ENCODE measurements at places on chromosomes 2 and 18.

DNA sequence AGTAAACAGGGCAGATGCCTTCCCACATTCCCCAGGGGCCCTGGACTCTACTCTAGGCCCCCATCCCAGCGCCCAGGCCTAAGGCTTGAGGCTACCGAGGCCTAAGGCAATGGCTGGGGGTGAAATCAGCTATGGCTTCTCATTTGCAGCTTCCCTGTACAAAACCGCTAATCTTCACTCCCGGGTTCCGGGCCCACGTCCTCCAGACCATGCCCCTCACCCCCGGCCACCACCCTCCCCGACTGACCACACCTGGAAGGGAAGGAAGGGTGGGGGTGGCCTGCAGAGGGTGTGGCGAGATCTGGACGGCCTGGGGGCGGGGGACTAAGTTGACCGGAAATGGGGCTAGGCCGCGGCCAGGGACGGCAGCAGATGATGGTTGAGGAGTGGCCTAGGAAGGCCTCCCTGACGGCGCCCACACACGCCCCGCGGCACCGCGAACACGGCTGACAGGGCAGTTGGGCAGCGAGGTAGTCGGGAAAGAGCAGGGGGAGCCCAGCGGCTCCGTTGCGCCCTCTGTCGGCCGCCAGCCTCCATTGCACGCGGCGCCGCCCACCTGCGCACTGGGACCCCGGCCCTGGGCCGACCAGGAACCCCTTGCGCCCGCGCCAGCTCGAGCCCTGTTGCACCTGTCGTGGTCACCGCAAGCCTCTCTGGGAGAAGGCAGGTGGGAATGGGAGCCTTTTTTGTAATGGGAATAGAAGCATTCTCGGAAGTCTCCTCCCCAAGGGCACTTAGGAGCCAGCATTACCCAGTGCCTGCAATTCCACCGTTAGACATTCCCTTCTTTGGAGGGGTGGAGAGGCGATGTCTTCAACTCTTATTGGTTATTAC is 117.1 kb upstream of the STPG4 start:
- peak; percentile 26 for DNase-seq

GRCh38 chr18:79156327-79156726 is 87.1 kb downstream of the ATP9B start:
- DNase-seq: no peak

- DNase-seq: no peak
These were observed 66.5 kb upstream of the TLK1 start for GRCh38 chr2:171227066-171227782.

DNA sequence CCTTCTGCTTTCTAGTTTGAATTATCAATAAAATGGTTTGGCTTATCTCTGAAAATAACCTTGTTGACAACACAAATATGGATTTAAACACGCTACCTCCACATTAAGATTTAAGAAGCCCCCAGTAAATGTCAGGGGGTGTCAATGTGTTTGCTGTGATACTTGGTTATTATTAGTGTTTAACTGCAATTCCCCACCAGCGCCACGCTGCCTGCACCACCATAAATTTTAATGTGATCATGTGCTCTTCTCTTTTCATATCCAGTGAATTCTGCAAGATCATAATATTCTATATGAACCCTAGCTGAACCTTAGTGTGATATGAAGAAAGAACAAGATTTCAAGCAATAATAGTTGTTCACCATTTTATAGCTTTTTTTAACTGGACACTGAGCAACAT is 330.7 kb downstream of the AGPS start:
- no peak for DNase-seq

DNA sequence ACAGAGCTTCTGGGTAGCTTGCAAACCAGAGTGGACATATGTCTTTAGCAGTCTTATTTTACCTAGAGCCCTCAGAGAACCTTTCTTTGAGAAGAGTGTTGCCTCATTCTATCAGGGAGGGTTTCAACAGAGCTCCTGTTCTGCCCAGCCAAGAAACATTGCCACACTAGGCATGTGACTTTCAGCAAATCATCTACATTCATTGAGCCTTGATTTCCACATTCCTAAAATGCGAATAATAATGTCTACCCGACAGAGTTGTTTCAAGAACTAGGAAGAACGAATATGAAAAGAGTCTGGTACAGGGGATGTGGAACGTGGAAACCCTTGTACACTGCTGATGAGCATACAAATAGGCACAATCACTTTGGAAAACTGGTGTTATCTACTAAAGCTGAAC is 7.8 kb upstream of the PRKAG3 start:
- DNase-seq: no peak

- DNase-seq: no peak
These were observed 458.4 kb downstream of the THSD7B start for GRCh38 chr2:137223722-137224121.

- DNase-seq: peak; percentile 20
These were observed 88.8 kb upstream of the ASB18 start for GRCh38 chr2:236352761-236353593.

DNA sequence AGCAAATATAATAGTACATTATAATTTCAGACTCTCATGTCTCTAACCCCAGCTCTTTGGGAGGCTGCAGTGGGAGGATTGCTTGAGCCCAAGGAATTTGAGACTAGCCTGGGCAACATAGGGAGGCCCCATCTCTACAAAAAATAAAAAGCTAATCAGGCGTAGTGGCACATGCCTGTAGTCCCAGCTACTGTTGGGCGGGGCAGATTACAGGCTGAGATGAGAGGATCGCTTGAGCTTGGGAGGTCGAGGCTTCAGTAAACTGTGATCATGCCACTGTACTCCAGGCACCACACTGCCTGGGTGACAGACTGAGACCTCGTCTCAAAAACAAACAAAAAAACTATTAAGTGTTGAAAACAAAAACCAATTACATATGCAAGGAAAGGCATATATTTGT is 123.0 kb upstream of the MYO3B start:
- DNase-seq: no peak

GRCh38 chr2:225574582-225575138 is 175.2 kb downstream of the NYAP2 start:
- DNase-seq: no peak

- no peak for DNase-seq
These were observed 77.0 kb downstream of the CIB4 start for GRCh38 chr2:26564121-26564644.

- no peak for DNase-seq
These were observed 84.3 kb upstream of the SERTAD2 start for GRCh38 chr2:64738026-64738425.

GRCh38 chr2:53854678-53855077 is 5.1 kb downstream of the GPR75 start:
- no peak for DNase-seq

DNA sequence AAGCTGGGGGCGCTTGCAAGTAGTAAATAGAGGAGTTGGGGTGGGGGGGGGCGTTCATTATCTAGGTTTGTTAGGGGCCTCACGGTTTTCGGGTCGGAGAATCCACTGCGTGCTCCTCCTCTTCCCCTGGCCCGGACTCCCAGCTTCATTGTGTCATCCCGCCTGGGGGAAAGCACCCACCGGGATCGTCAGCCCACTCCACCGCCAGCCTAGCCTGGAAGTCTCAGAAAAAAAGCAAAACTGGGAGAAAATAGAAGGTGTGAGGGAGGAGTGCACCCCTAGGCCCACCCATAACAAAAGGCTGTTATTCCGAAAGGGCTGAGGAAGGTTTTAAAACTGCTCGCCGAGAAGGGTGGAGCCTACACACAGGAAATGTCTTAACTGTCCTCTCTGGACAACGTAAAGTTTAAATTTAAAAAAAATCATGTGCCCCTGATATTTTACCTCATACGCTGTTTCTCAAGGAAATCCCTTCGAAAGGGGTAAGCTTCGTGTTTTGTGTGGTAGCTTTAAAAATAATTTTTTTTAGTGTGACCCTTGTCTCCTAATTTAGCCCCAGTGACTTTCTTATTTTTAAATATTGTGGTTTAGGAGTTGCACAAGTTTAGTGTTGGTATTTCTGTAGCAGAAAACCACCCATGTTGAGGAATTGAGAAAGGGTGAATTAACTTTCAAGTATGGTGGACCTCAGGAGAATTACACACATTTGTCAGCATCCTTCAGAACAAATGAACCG is 104.2 kb downstream of the SPTBN1 start:
- no peak for DNase-seq

DNA sequence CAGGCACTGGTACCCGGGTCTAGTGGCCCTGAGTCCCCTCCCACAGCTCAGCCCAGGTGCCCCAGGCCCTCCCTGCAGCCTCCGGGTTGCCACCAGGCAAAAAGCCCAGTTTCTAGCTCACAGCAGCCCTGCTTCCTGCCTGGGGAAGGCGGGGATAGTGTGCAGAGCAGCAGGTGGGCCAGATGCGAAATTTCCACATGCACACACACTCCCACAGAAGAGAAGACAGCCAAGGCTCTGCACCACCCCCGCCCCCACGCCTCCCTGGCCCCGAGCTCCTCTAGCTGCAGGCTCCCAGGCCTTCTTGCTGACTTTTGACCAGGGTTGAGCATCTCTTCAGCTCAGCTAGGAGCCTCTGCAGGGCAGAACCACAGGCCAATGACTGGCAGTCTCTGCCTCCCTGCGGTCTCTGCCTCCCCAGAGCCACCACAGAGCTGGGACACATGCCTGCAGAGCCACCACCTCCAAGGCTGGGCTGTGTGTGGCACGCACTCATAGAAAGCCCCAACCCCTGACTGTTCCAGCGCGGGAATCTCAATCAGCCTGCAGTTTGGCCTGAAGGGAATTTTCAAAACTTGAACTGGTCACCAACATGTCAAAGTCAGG is 7.2 kb downstream of the SLC66A2 start:
- DNase-seq: no peak

DNA sequence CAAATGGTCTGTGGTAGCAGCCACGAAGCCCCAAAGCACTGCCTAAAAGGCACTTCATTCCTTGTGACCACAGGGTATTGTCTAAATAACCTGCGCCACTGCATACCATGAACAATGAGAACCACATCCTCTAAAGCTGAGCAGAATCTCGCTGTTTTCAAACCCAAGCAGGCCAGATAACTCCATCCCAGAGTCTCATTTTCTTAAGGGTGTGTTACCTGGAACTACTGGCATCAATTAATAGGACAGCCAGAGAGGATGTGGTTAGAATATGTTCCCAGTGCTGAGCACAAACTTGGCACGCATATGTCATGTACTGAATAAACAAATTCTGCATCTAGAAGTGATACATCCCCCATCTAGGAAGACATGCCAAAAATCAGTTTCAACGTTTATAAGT is 13.0 kb downstream of the VPS4B start:
- DNase-seq: no peak

DNA sequence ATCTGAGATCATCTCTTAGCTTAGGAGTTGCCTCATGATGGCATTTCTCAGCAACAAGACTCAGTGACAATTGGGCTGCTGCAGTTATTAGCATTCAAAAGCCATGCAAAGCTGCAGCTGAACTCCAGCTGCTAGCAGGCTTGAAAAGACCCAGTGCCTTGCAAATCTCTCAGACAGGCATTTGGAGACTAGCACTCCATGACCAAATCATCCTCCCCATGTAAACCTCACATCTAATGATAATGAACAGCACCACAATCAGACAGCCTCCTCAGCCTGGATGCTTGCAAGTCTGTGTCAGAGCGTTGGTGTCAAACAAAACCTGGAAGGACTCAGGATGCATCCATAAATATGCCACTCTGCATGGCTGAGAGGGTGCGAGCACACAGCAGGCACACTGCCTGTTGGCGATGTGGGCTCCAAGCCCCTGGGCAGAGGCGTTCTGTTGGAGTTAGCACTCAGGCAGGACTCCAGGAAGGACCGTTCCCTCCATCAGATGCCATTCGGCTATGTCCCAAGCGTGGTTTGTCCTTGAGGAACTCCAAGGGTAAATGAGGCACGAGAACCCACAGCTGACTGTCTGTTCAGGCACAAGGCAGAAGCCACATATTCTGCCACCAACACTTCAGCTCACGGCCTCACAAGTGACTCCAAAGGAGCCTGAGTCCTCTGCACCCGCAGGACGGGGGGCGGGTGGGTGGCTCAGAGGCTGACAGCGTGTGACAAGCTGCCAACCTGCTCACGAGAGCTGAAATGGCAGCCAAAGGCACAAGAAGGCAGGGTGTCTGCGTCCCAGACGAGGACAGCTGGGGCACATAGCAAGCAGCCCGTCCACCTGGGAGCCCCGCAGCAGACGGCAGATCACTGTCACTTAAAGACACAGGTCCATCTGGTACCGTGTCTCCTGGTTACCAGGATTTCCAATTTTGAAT is 183.8 kb downstream of the MYT1L start:
- no peak for DNase-seq

DNA sequence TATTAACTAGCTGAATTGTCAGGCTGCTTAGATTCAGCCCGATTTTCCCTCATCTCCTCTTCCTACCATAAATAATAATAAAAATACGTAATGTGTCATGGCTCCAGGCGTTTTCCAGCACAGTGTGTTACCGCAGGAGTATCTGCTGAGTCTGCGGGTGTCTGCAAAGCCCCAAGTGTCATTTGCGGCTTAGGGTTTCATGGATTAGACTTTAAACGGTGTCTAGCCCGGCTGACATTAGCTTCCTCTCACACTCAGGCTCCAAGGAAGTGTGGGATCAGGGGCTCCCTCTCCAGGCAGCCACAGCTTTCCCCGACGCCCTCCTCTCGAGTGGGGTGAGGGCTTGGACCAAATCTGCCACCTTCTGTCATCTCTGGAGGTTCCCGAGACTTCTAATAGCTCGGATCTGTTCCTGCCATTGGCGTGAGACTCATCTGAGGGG is 14.1 kb upstream of the HOXD1 start:
- no peak for DNase-seq

DNA sequence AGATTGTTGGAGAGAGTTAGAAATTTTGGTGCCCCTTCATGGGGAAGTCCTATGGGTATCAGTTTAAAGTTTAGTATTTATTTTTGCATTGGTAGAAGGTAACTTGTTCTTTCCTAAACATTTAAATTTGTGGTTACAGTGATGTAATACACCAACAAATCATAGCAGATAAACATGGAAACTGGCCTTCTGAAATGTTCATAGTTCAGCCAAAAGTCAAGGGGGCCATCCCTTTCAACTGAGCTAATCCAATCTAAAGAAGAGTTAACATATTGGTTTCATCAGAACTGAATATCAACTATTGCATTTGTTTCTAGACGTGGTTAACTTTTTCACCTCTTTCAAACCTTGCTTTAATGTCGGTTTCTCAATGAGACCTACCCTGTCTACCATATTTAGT is 46.3 kb downstream of the PPP1R1C start:
- DNase-seq: no peak

- DNase-seq: no peak
These were observed 382.1 kb downstream of the OSR1 start for GRCh38 chr2:18976168-18976961.

GRCh38 chr2:134667081-134667480 is 51.7 kb downstream of the TMEM163 start:
- DNase-seq: no peak

GRCh38 chr2:42228101-42228500 is 58.9 kb downstream of the EML4 start:
- no peak for DNase-seq

- no peak for DNase-seq
These were observed 299.9 kb downstream of the CCDC74A start for GRCh38 chr2:131827481-131828163.

GRCh38 chr2:59383473-59383872 is 1142.3 kb upstream of the FANCL start:
- DNase-seq: no peak

Data from stimulated activated CD4-positive, alpha-beta T cell treated with anti-CD3 and anti-CD28 coated beads, TNF-alpha, amount 100 ng/mL, for 24 hours (primary cell).